Mesothelial cell of epicardium (in vitro differentiated cells): ENCODE measurements at places on chromosomes 16 and 17. TPM values are rescaled to one million over a fixed set of nuclear protein-coding genes. Genes with fewer than 3 reads are reported as not detected.

Gene NAGS
- 0.42 to 0.88 TPM (median 0.82 TPM) in 3 replicates for total RNA-seq

Gene RAB26
- total RNA-seq = 1.1 to 1.5 TPM (median 1.3 TPM) in 3 replicates

Gene GSDMA
- total RNA-seq = not detected in 3 replicates

Gene SNAI3
- total RNA-seq = 0.29 to 0.69 TPM (median 0.43 TPM) in 3 replicates

Gene INCA1
- total RNA-seq = 1.7 to 3.1 TPM (median 2.7 TPM) in 3 replicates

Gene ALOX12B
- 0.70 TPM in 1 of 3 replicates, not detected in the others for total RNA-seq

DNA sequence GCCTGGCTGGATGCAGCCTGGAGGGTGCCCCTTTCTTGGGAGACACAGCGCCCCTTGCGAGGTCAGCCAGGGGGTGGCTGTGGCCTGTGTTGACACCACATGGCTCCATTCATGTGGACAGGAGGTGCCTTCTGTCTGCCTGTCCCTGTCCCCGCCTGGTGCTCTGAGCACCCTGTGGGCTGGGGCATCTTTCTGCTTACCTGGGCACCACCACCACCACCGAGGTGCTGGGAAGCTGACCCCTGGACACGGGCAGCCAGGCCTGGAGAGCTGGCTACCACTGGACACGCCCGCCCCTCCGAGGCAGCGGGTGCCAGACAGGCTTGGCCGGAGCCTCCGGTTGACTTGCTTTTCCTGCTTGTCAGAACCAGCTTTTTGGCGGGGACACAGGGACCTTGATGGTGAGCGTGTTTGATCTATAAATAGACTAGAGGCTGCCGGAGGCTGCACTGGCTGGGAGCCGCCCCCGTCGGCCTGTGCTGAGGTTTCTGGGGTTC is 121.3 kb upstream of the GSE1 start:
- H3K27ac ChIP-seq = peak overlapping the region; percentile 57
- no peaks in the 10 kb centered on the region for H3K36me3 ChIP-seq
- H3K4me1 ChIP-seq = peaks cover 27% of the 10 kb centered on the region
- no peak for DNase-seq

DNA sequence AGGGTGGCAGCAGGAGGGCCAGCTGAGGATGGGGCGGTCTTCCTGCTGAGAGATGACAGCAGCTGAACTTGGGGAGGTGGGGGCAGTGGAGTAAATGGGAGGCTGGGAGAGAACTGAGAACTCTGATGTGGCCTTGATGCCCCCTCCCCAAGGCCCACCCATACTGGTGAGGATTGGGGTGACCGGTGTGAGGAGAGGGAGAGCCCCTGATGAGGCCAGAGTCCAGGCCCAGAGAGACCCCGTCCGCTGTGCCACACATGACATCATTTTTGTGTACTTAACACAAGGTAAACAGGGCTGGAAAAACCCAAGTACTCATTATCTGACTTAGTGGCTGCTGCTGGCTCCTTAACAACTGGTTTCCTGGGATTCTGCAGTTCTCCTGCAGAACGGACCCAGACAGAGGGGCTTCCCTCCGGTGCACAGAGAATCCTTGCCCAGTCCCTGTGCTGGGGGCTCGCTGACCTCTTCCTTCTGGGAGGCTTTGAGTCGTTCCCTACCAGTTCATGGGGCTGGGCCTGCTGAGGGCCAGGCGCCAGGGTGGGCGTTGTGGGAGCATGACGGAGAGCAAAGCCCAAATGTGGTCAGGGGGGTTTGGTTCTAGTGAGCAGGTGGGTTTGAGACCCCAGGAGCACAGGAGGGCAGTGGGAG is 207.6 kb downstream of the RAB11FIP4 start:
- peaks cover 3% of the 10 kb centered on the region for H3K4me1 ChIP-seq
- H3K4me3 ChIP-seq = no peak overlapping the region
- H3K27ac ChIP-seq = no peak overlapping the region
- no peak for DNase-seq
- no peaks in the 10 kb centered on the region for H3K36me3 ChIP-seq

GRCh38 chr16:17591655-17592405 is 121.1 kb upstream of the XYLT1 start:
- no peaks in the 10 kb centered on the region for H3K27me3 ChIP-seq
- no peaks in the 10 kb centered on the region for H3K36me3 ChIP-seq
- no peaks in the 10 kb centered on the region for H3K4me1 ChIP-seq
- no peak overlapping the region for H3K4me3 ChIP-seq
- H3K27ac ChIP-seq = no peak overlapping the region

GRCh38 chr17:43554857-43555256 is 8.7 kb upstream of the ETV4 start:
- no peak for DNase-seq
- peaks cover 15% of the 10 kb centered on the region for H3K4me1 ChIP-seq
- H3K4me3 ChIP-seq = no peak overlapping the region
- H3K27ac ChIP-seq = no peak overlapping the region
- no peaks in the 10 kb centered on the region for H3K36me3 ChIP-seq

DNA sequence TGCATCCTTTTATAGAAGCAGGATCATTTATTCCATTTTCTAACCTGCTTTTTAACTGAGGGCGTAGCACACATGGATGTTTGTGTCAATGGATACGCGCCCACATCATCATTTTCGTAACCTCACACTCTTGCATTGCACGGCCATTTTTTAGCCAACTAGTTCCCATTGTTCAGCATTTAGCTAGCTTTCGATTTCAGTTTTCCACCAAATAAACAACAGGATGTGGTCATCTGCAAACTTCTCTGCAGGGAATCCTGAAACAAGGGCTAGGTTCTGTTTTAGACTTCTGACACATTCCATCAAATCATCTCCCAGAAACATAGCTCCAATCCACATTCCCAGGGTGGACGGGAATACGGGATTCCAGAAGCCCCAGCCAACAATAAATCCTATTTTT is 6.4 kb downstream of the CYB561 start:
- H3K36me3 ChIP-seq = no peaks in the 10 kb centered on the region
- no peak for DNase-seq
- H3K4me1 ChIP-seq = no peaks in the 10 kb centered on the region
- no peak overlapping the region for H3K4me3 ChIP-seq
- H3K27ac ChIP-seq = no peak overlapping the region

DNA sequence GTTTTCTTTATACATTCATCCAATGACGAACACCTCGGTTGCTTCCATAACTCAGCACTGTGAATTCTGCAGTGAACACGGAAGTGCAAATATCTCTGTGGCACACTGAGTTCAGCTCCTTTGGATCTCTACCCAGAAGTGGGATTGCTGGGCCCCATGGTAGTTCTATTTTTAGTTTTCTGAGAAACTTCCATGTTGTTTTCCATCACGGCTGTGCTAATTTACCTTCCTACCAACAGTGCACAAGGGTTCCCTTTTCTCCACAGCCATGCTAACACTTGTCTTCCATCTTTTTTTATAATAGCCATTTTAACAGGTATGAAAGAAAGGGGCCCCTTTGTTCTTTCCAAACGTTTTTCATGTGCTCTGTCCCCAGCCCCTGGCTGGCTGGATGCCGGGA is 30.2 kb upstream of the CBLN1 start:
- H3K4me1 ChIP-seq = no peaks in the 10 kb centered on the region
- DNase-seq = no peak
- peaks cover 50% of the 10 kb centered on the region for H3K27me3 ChIP-seq

GRCh38 chr17:19553036-19553435 is 19.4 kb downstream of the SLC47A1 start:
- peaks cover 2% of the 10 kb centered on the region for H3K27me3 ChIP-seq
- no peak overlapping the region for H3K27ac ChIP-seq
- H3K4me1 ChIP-seq = peaks cover 3% of the 10 kb centered on the region
- no peaks in the 10 kb centered on the region for H3K36me3 ChIP-seq

GRCh38 chr16:59540621-59541020 is 806.5 kb upstream of the GOT2 start:
- DNase-seq = no peak
- H3K4me3 ChIP-seq = no peak overlapping the region
- H3K27ac ChIP-seq = no peak overlapping the region

- DNase-seq = no peak
- H3K27ac ChIP-seq = no peak overlapping the region
- no peaks in the 10 kb centered on the region for H3K36me3 ChIP-seq
- H3K4me1 ChIP-seq = peaks cover 18% of the 10 kb centered on the region
- H3K27me3 ChIP-seq = no peaks in the 10 kb centered on the region
- H3K4me3 ChIP-seq = no peak overlapping the region
Measured at GRCh38 chr17:64084940-64085649, 44.8 kb downstream of the ERN1 start.

GRCh38 chr16:81004646-81005353 is 1.9 kb downstream of the CMC2 start:
- H3K4me3 ChIP-seq = peak overlapping the region; percentile 55
- H3K27ac ChIP-seq = peak overlapping the region; percentile 40
- DNase-seq = no peak
- H3K4me1 ChIP-seq = peaks cover 16% of the 10 kb centered on the region

DNA sequence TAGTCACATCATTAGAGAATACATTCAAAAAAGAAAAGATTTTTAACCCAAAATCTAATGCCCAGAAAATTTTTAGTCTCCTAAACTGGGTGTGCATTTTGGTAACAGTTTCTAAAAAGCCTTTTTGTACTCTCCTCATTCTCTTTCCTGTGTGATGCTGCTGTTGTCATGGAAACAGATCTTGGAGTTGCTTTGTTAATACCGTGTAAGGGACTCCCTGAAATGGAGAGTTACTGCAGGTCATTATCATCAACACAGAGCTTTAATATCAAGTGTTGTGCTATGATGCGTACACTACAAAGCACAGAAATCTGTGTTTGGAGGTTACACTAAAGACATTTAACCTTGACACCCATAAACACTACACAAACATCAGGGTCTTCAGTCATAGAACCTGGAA is 216.3 kb downstream of the PRKCA start:
- H3K4me3 ChIP-seq = no peak overlapping the region
- H3K36me3 ChIP-seq = peaks cover 2% of the 10 kb centered on the region
- peaks cover 2% of the 10 kb centered on the region for H3K27me3 ChIP-seq
- no peak for DNase-seq

DNA sequence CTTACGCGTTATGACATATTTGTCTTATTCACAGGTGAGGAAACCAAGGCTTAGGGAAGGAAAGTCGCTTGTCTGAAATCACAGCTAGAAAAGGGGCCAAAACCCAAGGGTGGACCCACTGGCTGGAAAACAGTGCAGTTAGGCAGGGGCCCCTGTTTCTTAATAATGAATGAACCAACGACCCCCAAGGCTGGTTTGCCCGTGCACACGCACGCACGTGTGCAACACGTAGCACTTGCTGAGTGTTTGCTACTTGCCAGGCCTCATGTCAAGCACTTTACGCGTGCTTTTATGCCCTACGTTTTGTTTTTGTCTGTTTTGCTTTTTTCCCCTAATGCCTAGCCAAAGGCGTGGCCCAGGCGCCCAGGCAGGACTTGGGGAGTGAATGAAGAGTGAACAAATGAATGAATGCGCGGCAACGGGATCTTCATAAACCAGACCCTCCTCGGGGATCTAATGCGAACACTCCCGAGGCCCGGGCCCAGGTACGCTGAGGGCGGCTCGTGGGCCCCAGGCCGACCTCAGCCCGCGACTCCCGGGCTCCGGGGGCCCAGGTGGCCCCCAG is 571 bp upstream of the USP10 start:
- peak overlapping the region; percentile 78 for H3K4me3 ChIP-seq
- peak overlapping the region; percentile 78 for H3K27ac ChIP-seq
- H3K4me1 ChIP-seq = peaks cover 32% of the 10 kb centered on the region
- no peaks in the 10 kb centered on the region for H3K27me3 ChIP-seq
- H3K36me3 ChIP-seq = no peaks in the 10 kb centered on the region
- DNase-seq = no peak

GRCh38 chr16:4272114-4272956 is 488 bp downstream of the TFAP4 start:
- DNase-seq = peak; percentile 43
- H3K4me1 ChIP-seq = peaks cover 7% of the 10 kb centered on the region
- H3K27me3 ChIP-seq = no peaks in the 10 kb centered on the region
- H3K4me3 ChIP-seq = peak overlapping the region; percentile 89

DNA sequence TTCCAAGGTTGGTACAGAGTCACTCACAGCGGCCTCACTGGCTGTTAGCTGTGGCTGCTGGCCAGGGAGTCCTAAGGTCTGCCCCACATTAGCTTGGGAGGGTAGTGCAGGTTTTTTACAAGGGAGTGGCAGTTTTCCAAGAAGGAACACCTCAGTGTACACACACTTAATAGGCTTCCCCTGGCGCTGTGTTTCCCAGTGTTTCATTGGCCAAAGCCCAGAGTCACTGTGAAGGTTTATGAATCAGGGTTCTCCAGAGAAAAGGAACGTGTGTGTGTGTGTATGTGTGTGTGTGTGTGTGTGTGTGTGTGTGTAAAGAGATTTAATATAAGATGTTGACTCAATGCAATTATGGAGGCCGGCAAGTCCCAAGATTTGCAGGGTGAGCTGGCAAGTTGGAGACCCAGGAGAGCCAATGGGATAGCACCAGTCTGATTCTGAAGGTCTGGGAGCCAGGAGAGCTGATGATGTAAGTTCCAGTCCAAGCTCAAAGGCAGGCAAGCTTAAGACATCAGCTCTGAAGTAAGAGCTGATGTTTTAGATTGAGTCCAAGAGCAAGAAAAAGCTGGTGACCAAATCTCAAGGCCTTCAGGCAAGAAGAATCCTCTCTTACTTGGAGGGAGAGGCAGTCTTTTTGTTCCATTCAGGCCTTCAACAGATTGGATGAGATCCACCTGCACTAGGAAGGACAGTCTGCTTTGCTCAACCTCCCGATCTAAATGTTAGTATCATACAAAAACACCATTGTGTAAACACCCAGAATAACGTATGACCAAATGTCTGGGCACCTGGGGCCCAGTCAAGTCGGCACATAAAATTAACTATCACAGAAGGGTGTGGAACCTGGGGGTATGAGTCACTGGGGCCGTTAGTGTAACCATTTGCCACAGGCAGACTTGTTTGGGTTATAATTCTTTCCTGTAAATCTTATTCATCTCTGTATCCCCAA is 206.8 kb downstream of the PRKCA start:
- no peaks in the 10 kb centered on the region for H3K36me3 ChIP-seq
- H3K27ac ChIP-seq = no peak overlapping the region
- peaks cover 3% of the 10 kb centered on the region for H3K4me1 ChIP-seq
- no peaks in the 10 kb centered on the region for H3K27me3 ChIP-seq

GRCh38 chr17:74603746-74604145 is 11.7 kb upstream of the CD300LD start:
- H3K27ac ChIP-seq = no peak overlapping the region
- no peak for DNase-seq
- H3K36me3 ChIP-seq = no peaks in the 10 kb centered on the region
- no peak overlapping the region for H3K4me3 ChIP-seq

GRCh38 chr17:80261895-80262279 is 1.2 kb downstream of the RNF213 start:
- H3K36me3 ChIP-seq = peaks cover 10% of the 10 kb centered on the region
- H3K27ac ChIP-seq = peak overlapping the region; percentile 85
- DNase-seq = no peak

- no peaks in the 10 kb centered on the region for H3K36me3 ChIP-seq
- no peaks in the 10 kb centered on the region for H3K4me1 ChIP-seq
- no peak overlapping the region for H3K27ac ChIP-seq
- no peak overlapping the region for H3K4me3 ChIP-seq
Measured at GRCh38 chr17:73126716-73127473, 34.4 kb upstream of the SLC39A11 start.
